ENCODE measurements at places on chromosomes 12 and 14. TPM values are rescaled to one million over a fixed set of nuclear protein-coding genes. Genes with fewer than 3 reads are reported as not detected.

- no peak for DNase-seq
Observed at GRCh38 chr12:85759091-85759490, 77.1 kb downstream of the RASSF9 start.

DNA sequence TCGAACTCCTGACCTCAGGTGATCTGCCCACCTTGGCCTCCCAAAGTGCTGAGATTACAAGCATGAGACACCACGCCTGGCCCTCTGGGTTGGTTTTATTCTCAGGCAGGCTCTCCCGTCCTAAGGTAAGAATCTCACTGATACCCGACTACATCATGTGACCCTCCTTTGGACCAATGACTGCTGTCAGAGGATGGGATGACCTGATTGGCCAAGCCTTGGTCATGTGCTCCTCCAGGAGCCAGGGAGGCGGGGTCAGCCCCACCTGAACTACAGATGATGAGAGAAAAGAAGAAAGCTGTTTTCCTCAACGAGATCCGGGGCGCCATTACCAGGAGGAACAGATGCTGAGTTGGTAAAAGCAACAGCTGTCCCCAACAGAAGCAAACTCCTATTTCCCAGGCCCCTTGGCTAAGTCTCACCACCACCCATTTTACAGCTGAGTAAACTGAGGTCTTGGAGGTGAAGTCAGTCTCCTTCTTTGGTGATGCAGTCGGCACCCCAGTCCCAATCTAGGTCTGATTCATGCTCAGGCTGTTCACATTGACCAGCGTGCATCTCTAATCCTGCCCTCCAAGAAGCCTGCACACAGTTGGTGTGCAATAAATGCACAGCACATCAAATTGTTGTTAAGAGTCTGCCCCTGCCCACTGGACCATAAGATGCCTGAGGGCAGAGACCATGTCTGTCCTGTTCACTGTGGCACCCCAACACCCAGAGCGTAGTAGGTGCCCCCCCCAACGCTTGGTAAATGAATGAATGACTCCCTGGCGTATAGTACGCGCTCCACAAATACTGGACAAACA lies 118.8 kb downstream of the SCARB1 start:
- DNase-seq = no peak

- DNase-seq = no peak
Observed at GRCh38 chr12:55706568-55707218, 1.0 kb downstream of the ITGA7 start.

GRCh38 chr12:67910360-67911274 lies 78.6 kb upstream of the IFNG-AS1 start:
- DNase-seq = no peak

GRCh38 chr12:16611146-16611545 lies 5.2 kb upstream of the LMO3 start:
- DNase-seq = no peak

DNA sequence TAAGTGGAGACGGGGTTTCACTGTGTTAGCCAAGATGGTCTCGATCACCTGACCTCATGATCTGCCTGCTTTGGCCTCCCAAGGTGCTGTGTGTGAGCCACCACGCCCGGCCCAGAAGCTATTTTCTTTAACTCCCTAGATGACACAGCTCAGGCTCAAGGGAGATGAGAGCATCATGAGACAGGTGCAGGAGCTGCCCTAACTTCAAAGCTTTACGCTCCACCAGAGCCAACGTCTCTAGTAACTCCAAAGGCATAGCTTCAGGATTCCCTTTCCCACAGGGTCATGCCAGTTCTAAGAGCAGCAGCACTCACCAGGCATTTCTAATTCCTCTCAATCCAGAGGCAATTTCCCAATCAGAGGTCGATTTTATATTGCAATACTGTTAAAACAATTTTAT lies 21.0 kb downstream of the NDUFA12 start:
- DNase-seq = no peak

- DNase-seq = no peak
Observed at GRCh38 chr14:92653162-92653651, 95.2 kb downstream of the LGMN start.

TAS2R31 gene
- total RNA-seq = 1.5 TPM

RPGRIP1 gene
- total RNA-seq = 1.8 TPM

CD27 gene
- total RNA-seq = not detected

MUCL1 gene
- total RNA-seq = not detected

TMEM229B gene
- 1.3 TPM for total RNA-seq

ZNF268 gene
- 12.1 TPM for total RNA-seq

FBXO21 gene
- total RNA-seq = 12.8 TPM

BDKRB1 gene
- total RNA-seq = not detected
